ENCODE measurements at places on chromosomes 13 and 19.

- peak; percentile 40 for DNase-seq
These were observed 20.3 kb downstream of the NFIX start for GRCh38 chr19:13015361-13016223.

- DNase-seq, result no peak
These were observed 933 bp downstream of the TFPT start for GRCh38 chr19:54114340-54115108.

- no peak for DNase-seq
These were observed 171.9 kb downstream of the KLF5 start for GRCh38 chr13:73230716-73231115.

- DNase-seq, result peak; percentile 38
These were observed 16.3 kb downstream of the CILP2 start for GRCh38 chr19:19554074-19555023.

- no peak for DNase-seq
These were observed 1109.0 kb downstream of the UQCRFS1 start for GRCh38 chr19:28103921-28104320.

DNA sequence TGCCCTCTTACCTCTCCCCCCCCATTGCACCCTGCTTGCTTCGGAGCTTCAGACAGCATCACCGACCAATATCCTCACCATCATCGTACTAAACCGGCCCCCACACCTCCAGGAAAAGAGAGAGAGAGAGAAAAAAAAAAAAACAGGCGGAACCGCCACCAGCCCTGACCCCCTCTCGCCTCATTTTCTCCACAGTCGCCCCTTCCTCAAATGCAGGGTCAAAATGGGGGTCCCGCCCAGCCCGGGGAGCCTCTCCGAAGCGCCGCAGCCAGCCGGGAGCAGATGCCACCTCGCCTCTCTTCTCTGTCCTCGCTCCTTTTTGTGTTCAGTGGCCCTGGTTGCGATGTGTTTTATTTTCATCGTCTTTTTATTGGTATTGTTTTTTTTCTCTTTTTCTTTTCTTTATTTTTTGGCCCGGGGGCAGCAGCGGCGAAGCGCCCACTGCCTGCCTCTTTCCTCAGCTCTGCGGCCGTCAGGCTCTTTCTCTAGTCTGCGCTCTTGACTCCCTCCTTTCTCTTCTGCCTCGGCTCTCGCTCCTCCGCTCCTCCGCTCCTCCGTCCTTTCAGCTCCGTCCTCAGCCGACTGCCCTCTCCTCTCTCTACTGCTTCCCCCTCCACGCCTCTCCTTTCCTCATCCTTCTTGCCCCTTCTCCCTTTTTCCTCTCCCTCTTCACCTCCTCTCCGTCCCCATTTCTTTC lies 41.4 kb downstream of the DEDD2 start:
- peak; percentile 15 for DNase-seq

DNA sequence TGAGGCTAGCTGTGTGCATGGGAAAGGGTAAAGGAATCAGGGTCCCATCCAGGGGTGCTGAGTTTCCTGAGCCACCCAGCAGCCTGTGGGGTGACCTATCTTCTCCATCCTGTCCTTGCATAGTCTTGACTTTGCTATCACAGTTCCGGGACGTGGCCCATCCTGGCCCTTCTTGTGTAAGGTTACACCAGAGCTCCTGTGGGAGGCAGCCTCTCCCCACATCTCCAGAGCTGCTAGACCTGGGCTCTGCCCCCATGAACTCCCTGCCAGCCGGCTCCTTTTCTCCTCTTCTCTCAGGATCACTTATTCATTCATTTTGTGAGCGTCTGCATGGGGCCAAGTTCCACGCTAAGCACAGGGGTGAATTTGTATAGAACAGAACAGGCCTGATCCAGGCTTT lies 238.9 kb downstream of the TSHZ3 start:
- DNase-seq, result peak; percentile 61

GRCh38 chr19:41904118-41904870 lies 21.3 kb downstream of the ARHGEF1 start:
- no peak for DNase-seq

- DNase-seq, result no peak
These were observed 7.9 kb downstream of the OPA3 start for GRCh38 chr19:45576682-45577081.

DNA sequence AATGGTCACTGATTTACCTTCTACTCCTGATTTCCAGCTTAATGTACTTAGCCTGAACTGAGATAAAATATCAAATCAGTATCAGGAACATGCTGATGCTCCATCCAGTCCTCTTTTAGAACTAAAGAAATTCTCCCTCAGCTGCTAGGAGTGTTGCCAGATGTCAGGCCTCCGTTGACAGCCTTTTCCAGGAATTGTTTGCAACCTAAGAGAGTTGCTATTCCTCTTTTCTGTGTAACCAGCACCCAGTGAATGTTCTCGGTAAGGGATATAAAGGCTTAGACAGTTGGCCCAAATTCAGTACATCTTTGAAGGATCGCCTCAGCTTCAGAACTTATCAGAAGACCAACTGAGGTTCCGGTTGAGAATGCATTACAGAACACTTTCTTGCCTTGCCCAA lies 559.0 kb downstream of the PCDH17 start:
- no peak for DNase-seq

- no peak for DNase-seq
These were observed 370.8 kb downstream of the MYO16 start for GRCh38 chr13:109000207-109000606.

DNA sequence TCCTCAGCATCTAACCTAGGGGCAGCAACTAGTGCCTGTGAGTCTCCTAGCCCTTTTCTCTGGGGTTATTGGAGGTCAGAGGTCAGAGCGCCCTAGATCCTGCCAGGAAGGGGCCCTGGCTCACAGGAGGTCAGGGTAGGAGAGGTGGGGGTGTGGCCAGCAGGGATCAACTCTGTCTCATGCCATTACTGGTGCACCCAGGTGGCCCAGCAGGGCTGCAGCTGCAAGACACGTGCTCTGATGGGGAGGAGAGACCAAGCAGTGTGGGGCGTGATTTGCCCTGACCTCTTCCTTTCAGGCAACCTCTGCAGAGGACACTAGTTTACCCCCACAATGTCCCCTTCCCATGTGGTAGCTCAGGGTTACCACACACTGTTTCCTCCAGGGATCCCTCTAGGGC lies 73.3 kb upstream of the ZNF30 start:
- DNase-seq, result no peak

GRCh38 chr13:59391696-59392095 lies 772.0 kb downstream of the DIAPH3 start:
- DNase-seq, result peak; percentile 81

GRCh38 chr13:52067237-52067636 lies 42.7 kb downstream of the UTP14C start:
- DNase-seq, result no peak

DNA sequence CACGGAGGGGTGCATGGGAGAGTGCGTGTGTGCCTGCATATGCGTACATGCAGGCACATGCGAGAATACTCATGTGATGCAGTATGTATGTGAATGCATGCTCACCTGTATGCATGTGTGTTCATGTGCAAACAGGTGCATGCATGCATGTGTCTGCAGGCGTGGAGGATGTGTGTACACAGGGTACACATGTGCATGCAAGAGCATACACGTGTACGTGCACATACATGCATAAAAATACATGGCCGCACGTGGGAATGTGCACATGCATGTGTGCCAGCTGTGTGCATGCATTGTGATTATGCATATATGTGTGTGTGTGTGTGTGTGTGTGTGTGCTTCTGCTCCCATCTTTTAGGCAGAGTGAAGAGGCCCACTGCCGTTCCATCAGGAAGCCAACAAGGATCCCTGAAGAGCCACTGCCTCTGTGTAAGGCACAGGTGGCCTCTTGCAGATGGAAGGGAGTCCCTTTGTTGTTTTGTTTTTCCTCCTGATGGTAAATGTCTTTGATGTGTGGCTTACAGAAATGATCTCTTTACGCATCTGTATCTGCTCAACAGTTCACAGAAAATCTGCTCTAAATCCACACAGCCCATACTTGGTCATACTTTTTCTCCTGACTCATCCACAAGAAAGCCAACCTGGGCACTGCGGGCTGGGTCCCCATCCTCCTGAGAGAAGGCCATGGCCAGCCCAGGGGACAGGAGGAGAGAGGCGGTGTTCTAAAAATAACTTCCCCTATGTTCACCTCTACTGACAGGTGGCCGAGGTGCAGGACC lies 50.7 kb downstream of the KLF2 start:
- DNase-seq, result no peak

DNA sequence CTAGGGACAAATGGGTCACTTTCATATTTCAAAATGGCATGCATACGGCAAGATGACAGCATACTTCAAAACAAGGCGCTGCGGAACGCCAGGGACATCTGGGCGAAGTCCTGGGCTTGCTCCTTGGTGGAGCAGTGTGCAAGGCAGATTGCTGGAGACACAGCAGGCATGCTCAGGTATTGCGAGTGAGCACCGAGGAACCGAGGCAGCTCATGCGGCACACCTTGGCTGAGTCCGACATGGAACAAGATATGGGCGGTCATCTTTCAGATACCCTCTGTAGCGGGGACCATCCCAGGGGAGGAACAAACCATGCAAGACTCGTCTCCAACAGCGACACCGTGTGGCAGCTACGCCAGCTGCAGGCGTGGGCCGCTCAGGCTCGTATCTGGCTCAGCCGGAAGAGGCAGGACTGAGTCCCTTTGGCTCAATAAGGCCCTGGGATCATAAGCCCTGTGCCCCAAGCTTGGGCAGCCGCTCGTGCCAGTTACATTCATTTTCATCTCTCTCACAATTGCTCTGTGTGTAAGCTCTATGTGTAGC lies 112.4 kb downstream of the NUFIP1 start:
- DNase-seq, result no peak

Data from fibroblast of skin of scalp (primary cell).